ENCODE measurements at places on chromosomes 5 and 9.

GRCh38 chr5:141618030-141618803, 583 bp downstream of the DIAPH1 start:
- peak; percentile 89 for DNase-seq

- no peak for DNase-seq
Observed at GRCh38 chr5:122352331-122352730, 40.3 kb downstream of the SNCAIP start.

- DNase-seq = no peak
Observed at GRCh38 chr5:115297031-115297430, 577 bp upstream of the CCDC112 start.

GRCh38 chr9:112061152-112061740, 113.9 kb downstream of the SUSD1 start:
- DNase-seq = peak; percentile 61

- no peak for DNase-seq
Observed at GRCh38 chr9:132390966-132391365, 15.7 kb downstream of the TTF1 start.

GRCh38 chr5:109962882-109963603, 273.3 kb downstream of the MAN2A1 start:
- no peak for DNase-seq

DNA sequence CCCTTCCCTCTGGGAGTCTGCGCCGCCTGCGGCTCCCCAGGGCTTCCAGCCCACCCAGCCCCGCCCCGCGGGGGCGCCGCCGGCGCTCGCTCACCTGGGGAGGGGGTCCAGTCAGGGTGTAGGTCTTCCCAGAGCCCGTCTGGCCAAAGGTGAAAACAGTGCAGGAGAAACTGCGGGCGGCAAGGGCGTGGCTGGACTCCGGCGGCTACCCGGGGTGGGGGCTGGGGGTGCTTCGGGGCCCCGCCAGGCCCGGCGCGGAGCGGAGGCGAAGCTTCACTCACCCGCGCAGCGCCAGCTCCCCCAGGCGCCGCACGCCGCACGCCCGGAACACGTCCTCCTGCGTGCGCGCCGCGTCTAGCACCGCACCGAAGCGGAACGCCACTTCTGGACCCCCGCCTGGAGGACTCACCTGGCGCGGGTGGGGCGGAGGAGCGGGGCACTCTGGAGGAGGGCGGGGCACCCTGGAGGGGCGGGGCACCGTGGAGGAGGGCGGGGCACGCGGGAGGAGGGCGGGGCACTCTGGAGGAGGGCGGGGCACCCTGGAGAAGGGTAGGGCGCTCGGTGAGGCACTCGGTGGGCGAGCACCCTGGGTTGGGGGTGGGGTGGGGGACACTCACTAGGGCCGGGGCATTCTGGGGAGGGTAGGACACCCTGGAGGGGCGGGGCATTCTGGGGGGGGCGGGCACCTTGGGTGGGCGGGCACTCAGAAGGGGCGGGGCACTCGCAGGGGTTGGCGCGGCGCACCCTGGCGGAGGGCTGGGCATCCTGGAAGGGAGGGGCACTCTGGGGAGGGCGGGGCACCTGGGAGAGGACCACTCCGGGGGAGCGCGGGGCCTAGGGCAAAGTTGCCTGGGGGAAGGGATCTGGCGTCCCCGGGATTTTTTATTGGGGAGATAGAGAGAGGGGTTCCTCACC, 814 bp downstream of the KIF12 start:
- DNase-seq = peak; percentile 80

DNA sequence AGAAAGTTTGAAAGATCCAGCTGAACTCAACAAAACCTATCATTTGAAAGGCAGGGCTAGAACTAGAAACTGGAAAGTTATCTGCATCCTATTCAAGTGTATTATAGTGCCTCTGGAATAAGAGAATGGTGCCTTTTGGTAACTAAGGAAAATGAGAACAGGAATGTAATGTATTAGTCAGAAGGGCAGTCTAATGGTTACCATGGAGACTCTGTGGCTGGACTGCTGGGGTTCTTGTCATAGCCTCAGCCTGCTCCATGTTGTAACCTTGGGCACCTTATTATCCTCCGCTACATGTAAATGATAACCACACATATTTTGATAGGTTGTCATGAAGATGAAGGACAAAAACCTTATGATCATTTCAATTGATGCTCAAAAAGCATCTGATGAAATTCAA, 24.6 kb upstream of the IFNB1 start:
- no peak for DNase-seq

DNA sequence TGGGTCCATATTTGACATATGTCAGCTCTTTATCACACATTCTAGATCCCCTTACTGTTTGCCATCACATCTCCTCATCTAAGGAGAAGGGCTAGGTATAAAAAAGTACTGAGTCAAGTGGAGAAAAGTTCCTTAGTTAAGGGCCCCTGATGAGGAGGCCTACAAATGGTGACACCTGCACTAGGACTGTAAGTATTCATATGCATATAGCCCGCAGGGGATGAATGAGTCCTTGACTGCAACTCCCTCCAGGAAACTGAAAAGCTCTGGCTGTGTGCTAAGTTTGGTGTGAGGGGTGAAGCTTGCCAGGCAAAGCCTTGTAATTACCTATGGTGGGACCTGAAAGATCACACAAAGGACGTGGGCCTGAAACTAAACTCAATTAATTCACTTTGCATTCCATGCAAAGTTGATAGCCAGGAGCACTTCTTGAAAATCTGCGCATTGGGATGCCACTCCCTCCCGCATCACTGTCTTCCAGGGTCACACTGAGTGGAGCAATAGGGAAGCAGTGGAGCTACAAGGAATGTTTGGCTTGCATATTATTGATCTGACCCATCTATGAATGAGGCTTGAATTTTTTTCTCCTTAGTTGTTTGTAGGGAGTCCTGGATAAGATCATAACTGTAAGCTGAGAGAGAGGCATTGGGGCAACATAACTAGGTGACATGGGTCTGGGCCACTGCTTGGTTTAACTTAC, 11.9 kb upstream of the EQTN start:
- DNase-seq = no peak

- DNase-seq = no peak
Observed at GRCh38 chr5:147454996-147455677, 54.7 kb downstream of the DPYSL3 start.

DNA sequence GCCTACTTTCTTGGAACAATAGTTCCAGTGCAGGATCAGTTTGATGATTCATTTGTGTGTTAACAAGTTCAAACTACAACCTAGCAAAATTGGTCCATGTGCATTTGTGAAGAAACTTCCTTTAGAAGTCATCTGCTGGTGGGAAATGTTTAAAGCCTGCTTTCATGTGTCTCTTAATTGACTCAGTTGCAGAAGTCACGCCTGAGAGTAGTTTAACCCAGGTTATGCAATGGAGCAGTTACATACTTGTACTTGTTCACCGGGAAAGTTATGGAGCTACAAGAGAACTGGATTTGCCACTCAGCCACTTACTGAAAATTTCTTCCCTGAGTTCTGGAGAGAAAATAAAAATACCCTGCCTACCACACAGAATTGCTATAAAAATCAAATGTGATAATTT, 1397.8 kb downstream of the PTPRD start:
- no peak for DNase-seq

DNA sequence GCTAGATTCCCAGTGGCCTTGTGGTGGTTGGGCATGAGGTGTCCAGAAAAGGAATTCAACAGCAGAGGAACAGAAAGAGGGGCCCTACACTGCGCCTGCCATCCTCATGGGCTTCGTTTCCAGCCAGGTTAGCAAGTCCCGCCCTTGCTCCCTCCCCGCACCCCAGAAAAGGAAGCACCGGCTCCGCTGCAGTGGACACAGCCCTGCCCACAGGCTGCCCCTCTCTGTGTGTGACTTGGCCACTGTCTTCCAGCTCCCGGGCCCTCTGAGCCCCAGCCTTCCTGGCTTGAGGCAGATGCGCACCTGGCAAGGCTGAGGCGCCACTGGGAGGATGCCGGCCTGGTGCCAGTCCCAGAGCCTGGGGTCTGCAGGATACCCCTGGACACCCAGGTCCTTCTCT, 305.0 kb upstream of the IRX4 start:
- no peak for DNase-seq

DNA sequence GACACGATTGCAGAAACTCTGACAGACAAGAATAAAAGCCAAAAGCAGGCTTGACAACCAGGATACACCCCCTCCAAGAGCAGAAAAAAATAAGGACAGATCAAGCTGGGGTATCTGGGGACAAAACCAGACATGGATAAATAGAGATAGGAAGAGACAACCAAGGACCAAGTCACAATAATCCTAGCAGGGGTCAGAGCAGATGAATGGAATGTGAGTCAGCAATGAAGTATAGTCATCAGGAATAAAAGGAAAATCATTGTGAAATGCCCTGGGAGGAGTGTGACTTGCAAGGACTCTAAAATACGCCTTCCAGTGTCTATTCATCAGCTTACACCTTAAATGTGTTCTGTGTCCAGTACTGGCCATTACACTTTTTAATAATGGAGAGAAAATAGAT, 206.8 kb downstream of the CAAP1 start:
- DNase-seq = no peak

DNA sequence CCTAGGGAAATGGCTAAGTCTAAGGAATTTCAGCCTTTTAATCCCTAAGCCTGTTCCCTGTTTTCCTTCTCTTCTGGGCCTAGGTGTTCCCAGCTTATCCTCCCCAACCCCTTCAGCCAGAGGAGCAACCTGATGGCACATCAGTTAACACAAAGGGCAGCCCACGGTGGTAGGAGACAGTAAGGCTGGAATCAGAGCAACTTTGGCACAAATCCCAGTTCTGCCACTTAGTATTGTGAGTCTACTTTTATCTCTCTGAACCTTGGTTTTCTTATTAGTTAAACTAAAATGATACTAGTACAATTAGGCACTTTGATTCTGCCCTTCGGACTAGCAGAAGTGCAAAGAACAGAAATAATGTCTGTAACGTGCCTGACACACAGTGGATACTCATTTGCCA, 246.8 kb downstream of the SAXO1 start:
- DNase-seq = no peak

- no peak for DNase-seq
Observed at GRCh38 chr9:104700306-104700705, 6.0 kb downstream of the OR13D1 start.

DNA sequence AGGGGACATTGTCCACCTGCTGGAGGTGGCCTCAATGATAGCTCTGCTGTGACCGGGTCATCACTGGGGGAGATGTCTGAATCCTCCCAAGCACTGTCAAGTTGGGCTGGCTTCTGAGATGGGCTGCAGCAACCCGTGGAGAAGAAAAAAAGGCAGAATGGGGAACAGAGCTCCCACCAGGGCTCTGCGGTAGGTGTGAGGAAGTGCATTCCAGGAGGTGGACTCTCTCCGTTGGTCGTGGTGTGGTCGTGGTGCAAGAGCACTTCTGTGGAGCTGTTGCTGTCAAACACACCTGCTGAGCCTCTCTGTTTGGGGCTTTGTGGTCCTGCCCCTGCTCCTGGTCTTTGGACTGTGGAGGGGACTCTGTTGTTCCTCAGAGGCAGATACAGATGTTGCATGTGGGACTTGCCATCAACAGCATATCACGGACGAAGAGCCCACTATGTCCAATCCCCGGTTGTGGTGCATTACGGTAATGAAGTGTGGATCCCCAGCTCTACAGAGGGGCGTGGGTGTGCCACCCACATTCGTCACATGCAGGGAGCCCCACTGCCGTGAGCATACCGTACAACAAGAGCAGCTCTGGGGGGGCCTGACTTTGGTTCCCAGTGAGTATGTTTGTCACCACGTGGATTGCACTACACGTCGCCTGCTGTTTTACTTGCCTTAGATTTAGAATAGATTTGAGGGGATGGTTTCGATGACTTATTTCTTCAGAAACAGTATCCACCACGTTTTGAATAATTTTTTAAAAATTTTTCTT, 36.0 kb upstream of the PITX1 start:
- no peak for DNase-seq

GRCh38 chr5:54551926-54552325, 34.4 kb downstream of the SNX18 start:
- DNase-seq = no peak

DNA sequence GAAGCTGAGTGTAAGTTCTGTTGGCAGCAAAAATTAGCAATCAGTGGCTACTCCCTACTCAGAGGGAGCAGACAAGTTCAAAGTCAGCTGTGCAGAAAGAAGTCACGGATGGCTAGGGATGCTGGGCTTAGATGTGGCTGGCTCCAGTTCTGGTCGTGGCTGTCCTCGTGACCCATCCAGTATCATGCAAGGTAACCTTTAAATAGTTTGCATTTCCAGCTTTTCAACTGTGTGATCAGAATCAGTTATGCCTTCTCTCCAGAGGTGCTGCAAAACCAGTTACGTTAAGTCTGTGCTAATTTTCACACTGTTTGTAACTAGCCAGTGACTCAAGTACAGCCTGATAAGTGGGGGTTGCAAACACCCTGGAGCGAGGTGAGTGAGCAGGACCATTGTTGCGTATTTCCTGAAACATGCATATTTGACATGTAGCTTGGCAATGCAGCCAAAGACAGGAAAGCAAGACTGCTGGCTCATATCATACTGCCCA, 302.4 kb downstream of the ATPSCKMT start:
- DNase-seq = no peak

GRCh38 chr5:67221487-67222242, 25.1 kb upstream of the CD180 start:
- DNase-seq = no peak

DNA sequence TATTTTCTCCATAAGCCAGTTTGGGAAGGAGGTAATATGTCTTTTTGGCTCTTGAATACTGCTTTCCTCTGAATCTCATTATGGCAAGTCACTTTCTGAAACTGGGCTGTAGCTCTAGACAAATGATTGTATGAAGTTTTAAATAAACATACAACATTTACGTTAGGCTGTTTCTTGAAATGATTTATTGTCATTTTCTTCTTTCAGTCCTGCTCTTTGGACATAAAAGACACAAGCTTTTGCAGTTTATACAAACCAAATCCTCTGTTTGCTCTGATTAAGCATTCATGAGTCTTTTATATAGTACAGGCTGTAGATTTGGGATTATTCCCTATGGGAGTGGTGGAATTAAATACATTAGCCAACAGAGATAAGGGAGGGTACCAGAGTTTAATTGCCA, 139.7 kb downstream of the CEP120 start:
- no peak for DNase-seq

DNA sequence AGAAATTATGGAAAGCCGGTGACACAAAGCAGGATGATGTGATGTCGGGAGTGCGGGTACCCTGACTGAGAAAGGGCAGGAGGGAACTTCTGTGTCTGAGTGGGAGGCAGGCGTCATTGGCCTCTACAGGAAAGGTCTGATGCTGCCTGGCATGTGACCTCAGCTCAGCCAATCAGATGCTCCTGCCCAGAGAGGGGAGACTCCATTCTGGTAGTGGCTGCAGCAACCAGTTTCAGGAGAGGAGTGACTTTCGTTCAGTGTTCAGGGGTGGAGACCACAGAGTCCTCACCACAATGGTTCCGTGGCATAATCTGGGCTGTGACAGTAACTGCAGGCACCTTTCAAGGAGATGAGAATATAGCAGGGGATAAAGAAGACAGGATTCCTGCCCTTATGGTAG, 6.7 kb upstream of the SFXN1 start:
- no peak for DNase-seq
